ENCODE measurements at places on chromosomes 12 and 14.
A peak's percentile ranks its signal among the peaks of the same experiment; 100 is the strongest.

- no peak for DNase-seq
These were observed 847 bp downstream of the MMP14 start for GRCh38 chr14:22837114-22837749.

- DNase-seq, result no peak
These were observed 4.7 kb downstream of the NAA25 start for GRCh38 chr12:112103758-112104503.

DNA sequence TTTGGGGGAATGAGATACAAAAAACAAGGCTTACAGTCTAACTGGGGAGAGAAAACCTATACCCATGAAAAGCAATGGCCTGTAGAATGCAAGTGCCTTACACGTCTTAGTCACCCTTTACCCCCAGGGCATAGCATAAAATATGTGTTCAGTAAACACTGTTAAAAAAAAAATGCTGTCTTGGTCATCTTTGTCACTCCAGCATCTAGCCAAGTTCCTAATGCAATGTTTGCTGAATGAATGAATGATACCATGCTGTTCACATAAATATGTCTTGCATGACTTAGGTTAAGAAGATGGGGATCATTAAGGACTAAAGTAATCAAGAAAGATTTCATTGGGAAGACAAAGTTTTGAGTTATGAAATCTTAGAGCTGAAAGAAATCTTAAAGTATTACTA is 38.5 kb downstream of the PPP2R5E start:
- DNase-seq, result no peak

DNA sequence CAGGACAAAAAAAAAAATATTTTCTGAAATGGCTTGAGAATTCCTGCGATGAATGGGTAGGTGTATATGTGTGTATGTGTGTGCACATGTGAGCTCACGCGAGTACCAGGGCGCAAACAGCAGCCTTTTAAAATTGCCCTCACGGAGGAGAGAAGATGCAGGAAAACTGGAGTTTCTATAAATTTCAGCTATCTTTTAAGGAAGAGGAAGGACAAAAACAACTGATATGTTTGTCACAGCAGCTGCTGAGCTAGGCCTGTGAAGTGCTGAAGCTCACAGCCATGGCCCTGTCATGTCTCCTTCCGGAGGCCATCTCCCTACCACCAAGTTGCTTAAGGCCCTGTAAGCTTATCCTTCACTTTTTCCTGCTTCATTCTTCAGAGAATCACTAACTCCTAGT is 40.8 kb downstream of the DUSP16 start:
- no peak for DNase-seq

- DNase-seq, result peak; percentile 61
These were observed at the start of gene DACT1 for GRCh38 chr14:58637391-58638230. Gene DACT1, plus strand, starts transcription at chr14:58637962. Its CDS starts 241 bp downstream, at chr14:58638203.

- no peak for DNase-seq
These were observed 28.2 kb upstream of the KCNA1 start for GRCh38 chr12:4881266-4882064.

- DNase-seq, result no peak
These were observed 8.4 kb upstream of the MLEC start for GRCh38 chr12:120678572-120678971.

- no peak for DNase-seq
These were observed 190.4 kb upstream of the FAR2 start for GRCh38 chr12:28958553-28959195.

GRCh38 chr12:11624116-11624515 is 25.4 kb upstream of the ETV6 start:
- no peak for DNase-seq

- peak; percentile 9 for DNase-seq
These were observed 48.5 kb upstream of the CSRP2 start for GRCh38 chr12:76927170-76927784.

GRCh38 chr12:92593734-92594402 is 108.9 kb upstream of the PLEKHG7 start:
- DNase-seq, result peak; percentile 97

DNA sequence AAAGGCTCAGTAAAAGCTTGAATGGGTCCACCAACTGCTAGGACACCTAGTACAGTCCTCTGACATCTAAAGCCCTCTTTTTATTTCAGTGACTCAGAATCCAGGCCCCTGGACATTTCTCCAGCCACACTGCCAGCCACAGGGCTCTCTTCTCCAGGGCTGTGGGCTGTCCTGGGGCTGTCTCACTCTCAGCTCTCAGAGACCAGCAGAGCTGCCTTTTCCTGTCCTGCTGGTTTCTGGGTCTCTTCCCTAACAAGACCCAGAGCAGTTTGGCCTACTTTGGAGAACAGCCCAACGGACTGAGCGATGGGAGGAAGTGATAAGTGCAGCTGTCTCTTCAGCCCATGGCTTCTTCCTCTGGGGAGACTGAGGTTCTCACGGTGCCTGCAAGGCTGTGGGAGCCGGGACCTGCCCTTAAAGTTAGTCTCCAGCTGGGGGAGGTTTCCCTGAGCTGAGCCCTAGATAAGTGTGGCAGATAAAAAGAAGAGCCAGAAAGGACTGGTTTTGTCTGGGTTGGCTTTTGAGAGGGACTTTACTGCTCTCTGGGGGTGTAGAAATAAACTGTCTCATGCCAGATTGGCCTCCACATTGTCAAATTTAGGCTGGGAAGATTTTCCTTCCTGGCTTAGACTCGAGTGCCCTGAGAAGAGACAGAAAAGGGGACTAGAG is 979.8 kb downstream of the VRK1 start:
- DNase-seq, result peak; percentile 21

GRCh38 chr14:38255673-38256532 is at the start of gene CLEC14A:
Gene CLEC14A, minus strand, starts transcription at chr14:38256093. Its CDS starts 71 bp downstream, at chr14:38256022.
- DNase-seq, result no peak

DNA sequence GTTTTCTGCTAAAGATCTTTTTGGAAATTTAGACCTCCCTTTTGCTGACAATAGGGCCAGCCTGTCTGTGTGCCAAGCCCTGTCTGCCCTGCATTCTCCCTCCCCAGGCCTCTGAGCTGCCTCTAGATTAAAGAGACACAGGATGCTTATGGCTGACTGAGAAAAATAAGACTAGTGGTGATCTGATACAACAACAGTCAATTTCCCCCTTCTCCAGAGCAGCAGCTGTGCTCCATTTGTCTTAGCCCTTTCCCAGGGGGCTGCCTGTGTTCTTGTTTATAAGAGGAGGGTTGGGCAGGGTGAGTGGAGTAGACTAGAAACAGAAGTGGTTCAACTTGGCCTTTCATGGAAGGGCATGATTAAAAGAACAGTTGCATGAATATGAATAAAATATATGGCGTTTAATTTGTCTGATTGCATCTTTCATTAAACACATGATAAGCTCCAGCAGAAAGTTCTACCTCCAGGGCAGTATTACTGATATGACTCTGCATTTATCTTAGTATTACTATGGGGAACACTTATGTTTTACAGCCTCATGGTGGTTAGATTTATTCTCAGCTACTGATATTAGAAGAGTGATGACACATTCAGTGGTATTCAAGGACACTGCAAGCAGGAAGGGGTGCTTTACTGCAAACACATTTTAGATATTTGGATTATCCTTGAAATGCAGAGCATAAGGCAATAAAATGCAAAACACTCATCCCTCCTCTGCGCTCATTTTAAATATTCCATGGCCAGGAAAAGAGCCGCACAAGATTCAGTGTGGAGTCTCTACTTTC is 150.2 kb upstream of the CLEC14A start:
- no peak for DNase-seq
